ENCODE measurements at places on chromosomes 2 and 18.
A peak's percentile ranks its signal among the peaks of the same experiment; 100 is the strongest.

DNA sequence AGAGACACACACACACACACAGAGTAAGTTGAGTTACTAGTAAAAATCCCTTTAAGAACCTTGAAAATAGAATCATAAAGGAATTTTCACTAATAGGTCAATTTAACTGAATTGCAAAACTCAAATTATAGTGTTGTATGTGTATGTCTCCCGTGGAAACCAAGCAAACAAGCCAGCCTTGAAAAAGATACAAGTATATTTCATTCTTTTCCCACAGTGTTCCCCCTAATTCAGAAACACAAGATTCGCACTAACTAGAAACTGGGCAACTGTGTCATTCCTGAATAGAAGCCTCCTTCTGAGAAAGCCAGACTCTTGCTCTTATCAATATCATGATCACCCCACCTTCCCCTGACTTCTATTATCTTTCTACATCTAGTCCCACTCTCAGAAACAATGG, 229.5 kb downstream of the PIEZO2 start:
- DNase-seq = no peak

DNA sequence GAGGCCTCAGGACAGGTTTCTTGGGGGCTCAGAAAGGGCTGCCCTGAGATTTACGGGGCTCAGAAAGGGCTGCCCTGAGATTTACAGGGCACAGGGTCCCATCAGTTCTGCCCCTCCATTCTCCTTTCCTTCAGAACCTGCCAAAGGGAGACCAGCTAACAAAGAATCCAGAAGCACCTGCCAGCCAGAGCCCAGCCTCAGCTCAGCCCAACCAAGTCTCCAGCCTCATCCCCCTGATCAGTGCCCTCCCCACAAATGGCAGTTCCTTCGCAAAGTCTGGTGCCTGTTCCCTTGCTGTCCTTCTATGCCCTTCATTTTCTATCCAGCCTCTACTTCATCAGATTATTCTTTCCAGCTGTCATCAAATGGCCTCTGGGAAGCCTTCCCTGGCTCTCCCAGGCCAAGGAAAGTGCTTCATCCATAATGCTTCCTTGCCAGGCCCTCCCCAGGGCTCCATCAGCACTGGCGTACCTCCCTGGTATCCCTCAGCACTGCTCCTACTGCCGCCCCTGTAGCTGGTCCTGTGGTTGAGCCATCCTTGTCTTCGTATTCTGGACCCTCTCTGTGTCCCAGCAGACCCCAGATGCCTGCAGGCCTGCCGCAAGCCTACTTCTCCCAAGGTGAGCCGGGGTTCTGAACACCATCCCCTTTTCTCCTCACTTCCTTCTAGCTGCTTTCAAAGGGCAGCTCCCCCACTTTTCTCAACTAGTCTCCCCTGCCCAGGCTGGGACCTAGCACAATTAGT, 96.2 kb upstream of the EPAS1 start:
- no peak for DNase-seq

DNA sequence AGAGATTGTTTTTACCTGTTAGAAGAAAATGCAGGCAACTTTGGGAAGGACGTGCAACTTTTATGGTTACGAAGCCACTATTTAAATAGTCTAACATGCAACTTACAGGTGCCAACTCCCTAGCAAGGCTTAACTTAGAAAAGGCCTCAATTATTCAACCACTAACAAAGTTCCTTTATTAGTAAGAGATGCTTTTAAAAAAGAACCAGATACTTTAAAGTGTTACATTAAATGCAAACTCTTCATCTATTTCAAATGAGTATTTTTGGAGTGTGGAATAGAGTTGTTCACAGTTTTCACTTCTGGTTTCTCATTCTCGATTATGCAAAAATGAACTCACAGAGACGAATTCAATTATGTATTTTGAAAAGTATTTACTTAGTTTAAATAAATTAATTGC, 51.7 kb downstream of the PELI1 start:
- no peak for DNase-seq

DNA sequence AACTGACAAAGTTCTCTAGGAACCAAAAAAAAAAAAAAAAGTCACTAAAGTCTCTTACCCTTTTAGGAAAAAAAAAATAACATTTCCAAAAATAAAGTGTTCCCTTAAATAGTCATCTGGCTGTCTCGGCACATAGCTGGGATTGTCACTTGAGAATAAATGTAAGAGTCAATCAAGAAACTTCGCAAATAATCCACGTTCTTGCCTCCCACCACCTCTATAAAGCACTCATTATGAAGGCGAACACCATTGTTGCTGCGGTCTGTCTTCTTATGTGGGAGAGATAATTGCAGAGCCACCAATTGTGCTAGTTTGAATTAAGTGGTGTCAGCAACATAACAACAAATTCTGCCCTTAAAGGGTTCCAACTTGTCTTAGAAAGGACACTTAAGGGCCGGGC, 163.7 kb downstream of the FBXO15 start:
- DNase-seq = no peak

DNA sequence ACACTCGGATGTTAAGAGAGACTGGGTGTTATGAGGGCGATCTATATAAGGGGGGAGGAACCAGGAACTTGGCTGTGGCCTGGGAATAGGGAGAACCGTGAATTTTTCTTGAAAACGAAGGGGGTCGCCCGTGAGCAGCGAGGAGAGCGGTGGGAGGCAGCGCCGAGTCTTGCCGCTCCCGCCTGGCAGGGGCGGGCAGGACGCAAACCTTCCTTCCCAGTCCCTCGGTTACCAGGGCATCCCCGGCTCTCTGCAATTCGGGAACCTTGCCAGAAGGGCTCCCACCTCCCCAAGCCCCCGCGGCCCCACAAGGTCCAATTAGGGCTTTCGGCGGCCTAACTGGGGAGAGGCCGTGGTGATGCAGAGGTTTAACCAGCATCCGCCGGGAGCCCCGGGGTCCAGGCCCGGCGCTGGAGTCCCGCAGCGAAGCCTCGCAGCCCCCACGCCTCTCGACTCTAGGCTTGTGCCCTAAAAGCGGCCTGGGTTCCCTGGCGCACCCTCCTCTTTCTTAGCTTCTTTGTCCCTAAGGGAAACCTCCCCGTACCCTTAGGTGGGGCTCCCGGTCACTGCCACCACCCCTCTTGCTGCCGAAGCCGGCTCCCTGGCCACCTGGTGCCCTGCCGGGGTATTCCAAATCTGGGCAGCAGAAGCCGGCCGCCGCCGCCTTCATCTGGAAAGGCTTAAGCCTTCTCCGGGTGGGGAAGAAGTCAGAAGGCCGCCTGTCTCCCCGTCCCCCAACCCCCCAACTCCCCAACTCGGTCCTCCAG, 680 bp upstream of the FHOD3 start:
- peak; percentile 64 for DNase-seq

Data from NCI-H510A (cell line).